ENCODE measurements at places on chromosomes 6 and 20.
A peak's percentile ranks its signal among the peaks of the same experiment; 100 is the strongest.

GRCh38 chr6:3358413-3359100 is 98.3 kb downstream of the SLC22A23 start:
- no peak for DNase-seq

DNA sequence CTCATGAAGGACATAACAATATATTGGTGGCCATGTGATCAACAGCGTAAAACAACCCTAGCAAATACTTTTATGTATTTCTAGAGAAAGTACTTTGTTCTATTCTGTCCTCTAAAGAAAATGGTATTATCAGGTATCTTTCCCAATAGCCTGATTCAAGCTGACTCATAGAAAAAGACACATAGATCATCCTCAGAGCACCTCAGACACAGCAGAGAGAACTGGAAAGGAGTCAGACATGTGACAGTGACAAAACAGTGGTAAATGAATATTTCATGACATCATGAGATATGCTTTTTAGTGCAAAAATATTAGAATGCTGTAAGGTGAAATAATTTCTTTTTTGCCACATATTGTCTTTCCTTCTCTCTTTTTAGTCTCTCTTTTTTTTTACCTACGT is 1355.0 kb upstream of the MAP3K7 start:
- DNase-seq: no peak

- no peak for DNase-seq
These were observed 232.8 kb upstream of the RNF24 start for GRCh38 chr20:4247898-4248858.

DNA sequence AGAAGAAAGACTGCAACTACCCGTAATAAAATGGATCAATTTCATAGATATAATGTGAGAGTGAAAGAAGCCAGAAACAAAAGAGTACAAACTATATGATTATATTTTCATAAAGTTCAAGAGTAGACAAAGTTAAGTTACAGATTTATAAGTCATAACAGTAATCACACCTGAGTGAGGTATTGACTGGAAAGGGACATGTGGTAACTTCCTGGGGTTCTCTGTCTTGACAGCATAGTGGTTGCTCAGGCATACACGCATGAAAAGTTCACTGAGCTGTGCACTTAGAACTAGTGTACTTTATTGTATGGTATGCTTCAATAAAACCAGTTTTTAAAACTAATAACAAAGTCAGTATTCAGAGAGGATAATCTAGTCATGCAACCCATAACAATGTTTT is 653.6 kb downstream of the EPM2A start:
- DNase-seq: no peak

DNA sequence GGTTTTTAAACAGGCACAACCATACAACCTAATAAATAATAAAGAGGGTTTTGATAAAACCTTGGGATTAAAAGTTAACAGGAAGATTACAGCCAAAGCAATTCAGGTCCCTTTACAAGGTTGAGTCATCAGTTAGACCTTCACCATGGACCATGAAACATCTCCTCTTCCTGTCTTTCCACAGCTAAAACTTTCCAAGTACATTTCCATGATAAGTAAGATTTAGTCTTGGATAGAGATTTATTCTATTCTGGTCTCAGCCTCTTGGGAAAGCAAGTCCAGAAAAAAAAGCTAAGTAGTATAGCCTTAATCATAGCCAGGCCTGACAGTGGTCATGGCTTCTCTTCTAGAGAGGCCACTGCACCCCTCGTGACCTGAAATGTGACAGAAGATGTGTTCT is 2.9 kb upstream of the PRSS35 start:
- no peak for DNase-seq

DNA sequence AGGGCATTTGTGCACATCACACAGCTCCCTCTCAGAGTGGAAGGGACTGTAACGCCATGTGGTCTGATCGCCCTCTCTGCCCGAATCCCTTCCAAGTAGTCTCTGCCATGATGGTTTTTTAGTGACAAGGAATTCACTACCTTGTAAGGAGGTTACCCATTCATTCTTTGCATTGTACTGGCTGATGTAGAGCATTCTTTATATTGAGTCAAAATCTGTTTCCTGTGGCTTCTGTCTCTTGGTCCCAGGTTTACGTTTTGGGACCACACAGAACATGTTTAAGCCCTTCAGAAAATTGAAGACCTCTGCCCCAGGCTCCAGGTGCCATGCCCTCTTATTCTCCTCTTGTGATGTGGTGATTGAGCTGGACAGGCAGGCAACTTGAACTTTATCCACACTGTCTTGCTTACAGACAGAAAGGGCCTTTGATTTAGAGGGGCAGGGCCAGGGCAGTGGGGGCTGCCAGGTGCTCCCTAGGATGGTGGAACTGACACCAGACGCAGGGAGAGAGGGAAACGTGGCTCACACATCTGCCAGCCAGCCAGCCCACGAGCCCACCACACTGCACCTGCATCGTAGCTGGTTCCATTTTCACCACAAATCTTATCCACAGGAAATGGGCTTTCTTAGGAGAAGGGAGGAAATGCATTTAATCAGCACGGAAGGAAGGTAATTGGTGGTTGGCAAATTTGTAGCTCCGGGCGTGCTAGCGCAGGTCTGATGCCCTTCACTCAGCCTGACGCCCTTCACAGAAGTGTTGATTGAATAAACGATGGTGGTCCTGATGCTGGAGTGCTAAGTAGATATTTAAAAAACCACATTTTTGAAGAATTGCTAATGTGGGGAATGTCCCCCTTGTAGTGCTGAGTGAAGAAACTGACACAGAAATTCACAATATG is 78.2 kb downstream of the TCP11 start:
- DNase-seq: no peak

DNA sequence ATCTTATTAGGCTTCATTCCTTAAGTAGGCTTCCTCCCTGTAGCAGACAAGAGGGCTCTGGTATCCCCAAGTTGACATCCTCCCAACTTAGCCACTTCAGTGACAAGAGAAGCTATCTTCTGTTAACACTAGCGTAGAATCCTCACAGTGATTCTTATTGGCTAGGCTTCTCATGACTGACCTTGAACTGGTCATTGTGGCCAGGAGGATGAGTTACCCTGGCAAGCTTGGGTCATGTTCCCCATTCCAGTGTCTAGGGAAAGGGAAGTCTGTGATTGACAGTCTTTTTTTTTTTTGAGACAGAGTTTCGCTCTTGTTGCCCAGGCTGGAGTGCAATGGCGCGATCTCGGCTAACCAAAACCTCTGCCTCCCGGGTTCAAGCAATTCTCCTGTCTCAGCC is 7.1 kb downstream of the CDKAL1 start:
- no peak for DNase-seq

DNA sequence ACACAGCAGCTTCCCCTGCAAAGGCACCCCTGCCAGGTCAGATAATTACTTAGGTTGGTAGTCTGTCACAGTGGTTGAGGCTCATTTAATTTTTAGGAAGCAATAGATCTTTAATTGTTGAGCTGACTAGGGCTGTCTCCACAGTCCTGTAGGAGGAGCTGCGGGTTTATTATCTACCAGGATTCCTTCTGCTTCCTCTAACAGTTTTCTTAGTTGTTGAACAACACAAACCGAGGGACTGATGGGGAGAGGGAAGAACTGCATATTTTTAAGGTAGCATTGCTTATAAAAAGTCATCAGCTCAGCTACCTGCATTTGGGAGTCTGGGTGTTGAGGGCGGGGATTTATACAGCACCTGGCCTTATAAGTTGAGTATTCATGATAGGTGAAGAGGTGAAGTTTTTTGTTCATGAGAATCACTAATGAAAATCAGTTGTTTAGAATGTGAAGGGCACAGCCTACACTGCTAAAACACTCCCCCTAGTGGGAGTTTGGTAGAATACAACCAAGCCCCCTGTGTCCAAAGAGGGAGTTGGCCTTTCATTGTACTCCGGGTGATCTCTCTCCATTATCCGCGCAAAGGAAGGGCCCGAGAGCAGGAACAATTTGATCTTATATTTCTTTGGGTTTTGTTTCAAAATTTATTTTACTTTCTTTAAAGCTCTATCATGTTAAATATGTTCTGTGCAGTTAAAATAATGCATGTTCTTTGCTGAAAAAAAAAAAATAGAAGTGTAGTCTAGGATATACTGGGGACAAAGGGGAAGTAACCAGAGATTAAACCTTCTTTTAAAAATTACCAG is 69.6 kb downstream of the SSR1 start:
- DNase-seq: no peak

DNA sequence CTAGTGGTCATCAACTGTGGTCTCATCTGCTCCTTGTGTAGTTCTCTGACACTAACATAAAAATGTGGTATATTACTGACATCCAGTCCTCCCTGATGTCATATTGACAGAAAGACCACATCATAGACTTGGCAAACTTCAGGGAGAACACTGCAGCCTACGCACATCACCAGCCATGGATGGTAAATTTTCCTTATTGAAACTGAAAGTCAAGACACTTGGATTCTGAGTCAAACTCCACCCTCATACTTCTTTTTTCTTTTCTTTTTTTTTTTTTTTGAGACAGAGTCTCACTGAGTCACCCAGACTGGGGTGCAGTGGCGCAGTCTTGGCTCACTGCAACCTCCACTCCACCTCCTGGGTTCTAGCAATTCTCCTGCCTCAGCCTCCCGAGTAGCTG is 25.4 kb downstream of the NDRG3 start:
- DNase-seq: no peak

DNA sequence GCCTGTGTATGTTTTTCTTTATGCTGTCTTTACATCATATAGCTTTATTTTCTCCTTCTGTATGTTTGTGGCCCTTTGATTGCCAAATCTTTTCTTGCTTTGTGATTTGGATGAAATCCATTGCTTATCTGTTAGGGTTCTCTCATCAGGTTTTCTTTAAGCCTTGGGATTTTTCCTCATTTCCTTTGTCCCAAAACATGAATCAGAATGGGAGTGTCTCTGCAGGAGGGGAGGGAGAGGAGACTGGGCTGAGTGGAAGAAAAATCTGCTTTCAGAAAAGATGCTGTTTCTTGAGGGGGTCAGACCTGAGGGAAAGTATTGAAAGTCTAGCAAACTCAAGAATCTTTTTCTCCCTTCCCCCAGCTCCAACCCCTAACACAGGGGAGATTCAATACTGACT is 758.0 kb upstream of the MMS22L start:
- DNase-seq: no peak

GRCh38 chr20:5696011-5696559 is 54.1 kb upstream of the SHLD1 start:
- no peak for DNase-seq

GRCh38 chr6:45592991-45593390 is 215.3 kb upstream of the SUPT3H start:
- no peak for DNase-seq

- no peak for DNase-seq
These were observed 196.8 kb downstream of the SMOC2 start for GRCh38 chr6:168637834-168638233.

DNA sequence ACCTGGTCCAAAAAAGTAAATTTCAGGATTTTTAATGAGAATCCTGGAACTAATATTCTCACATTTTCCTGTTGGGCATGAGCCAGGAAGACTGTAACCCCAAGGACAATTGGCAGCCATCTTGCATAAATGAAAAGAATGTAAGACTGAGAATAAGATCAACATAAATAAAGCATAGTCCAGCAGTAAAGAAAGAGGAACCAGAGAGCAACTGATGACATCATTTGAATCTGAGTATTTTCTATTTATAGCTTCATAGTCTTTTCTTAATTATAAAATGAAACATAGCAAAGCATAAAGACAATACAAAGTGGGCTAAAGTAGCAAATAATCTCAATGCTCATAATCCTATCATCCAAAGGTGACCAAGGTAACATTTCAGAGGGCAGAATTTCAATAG is 26.6 kb upstream of the FBXL4 start:
- DNase-seq: no peak

- peak; percentile 74 for DNase-seq
These were observed at the start of gene TTPAL for GRCh38 chr20:44475694-44476560. TSS of gene TTPAL (plus strand) at chr20:44475874. CDS start at chr20:44480000, 4,126 bp downstream.

- no peak for DNase-seq
These were observed 18.7 kb downstream of the SGK1 start for GRCh38 chr6:134299236-134299635.

DNA sequence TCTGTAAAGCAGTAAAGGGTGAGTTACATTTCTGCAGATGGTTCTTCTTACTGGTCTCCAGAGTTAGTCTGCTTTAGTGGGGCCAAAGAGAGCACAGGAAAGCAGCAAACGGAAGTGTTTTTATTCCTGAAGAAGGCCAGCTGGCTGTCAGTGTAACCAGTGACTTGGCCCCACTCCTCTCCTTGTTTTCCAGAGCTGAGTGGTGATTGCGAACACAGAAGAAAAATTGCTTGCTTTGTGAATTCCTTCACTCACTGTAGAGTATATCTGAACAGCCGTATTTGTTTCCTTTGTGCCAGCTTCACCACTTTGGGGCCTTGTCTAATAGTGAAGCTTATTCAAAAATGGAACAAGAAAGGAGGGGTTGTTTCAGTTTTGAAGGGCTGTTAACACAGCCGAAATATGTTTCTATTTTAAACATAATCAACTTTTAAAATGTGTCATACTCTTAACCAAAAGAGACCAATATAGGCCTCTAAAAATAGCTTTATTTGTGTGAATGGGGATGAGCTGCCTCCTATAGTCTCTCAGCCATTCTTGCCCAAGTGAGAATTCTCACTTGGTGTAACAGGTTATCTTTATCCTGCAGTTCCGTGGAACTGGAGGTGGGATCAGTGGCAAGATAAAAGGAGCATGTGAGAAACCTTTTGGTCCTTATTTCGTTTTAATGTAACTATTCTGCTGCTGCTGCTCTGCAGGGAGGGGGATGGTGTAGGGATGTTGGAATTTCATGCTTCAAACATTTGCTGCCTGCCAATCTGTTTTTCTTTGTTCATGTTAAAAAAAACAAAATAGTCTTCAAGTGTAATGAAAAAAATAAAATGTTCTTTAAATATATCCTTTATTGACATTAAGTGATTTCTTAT is 37.8 kb downstream of the ZC2HC1B start:
- DNase-seq: peak; percentile 78

DNA sequence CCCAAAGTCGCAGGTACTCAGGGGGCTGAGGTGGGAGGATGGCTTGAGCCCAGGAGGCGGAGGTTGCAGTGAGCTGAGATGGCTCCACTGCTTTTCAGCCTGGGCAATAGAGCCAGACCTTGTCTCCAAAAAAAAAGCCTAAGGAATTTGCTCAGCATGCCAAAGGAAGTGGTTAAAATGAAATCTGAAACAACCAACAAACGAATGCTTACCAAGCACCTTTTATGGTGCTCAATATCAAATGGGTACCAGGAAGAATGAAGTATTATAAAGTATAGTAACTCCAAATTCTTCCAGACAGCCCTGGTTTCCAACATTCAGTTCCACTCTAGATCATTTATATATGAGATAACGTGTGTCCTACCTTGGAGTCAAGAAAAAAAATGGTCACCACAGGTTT is 14.0 kb downstream of the GMDS start:
- DNase-seq: no peak

- no peak for DNase-seq
These were observed 1043.2 kb upstream of the ADGRB3 start for GRCh38 chr6:67591910-67592309.

DNA sequence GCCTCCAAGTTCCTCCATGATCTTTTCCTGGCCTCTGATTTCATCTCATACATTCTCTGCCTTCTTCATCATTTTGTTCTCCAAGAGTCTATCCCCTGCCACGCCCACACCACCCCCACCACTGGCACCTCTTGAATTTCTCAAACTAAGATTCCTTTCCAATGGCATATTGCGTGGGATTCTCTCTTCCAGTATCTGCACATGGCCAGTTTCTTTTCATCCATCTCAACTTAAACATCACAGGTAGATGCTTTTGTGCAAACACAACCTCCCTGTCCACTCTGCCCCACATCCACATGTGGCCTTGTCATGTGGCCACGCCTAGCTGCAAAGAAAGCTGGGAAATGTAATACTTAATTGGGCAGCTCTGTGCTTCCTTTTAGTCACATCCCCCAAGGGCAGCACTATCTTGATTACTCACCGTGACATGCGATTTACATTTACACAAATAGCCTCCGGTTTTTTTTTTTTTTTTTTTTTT is 33.4 kb upstream of the ZMYND8 start:
- no peak for DNase-seq

- no peak for DNase-seq
These were observed 46.7 kb downstream of the CNKSR3 start for GRCh38 chr6:154463573-154464419.

Measured in urinary bladder (tissue), 4 donors.